ENCODE measurements at places on chromosomes 2 and 18.

DNA sequence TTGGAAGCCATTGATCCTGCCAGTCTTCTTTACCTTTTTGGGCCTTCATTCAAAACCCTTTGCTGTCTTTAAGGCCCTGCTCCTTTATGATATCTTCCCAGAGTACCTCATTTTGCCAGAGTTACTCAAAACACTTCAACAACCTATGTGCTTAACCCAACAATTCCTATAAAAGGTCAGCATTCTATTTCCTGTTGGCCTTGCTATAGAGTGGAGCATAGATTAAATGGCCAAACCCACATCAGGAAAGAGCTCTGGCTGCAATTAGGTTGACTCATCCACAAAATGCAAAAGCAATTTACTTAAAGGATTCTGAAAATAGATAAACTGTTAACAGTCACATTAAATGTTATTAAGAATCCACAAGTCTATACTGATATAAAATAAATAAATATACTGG, 21.2 kb downstream of the MRPL33 start:
- no peak for DNase-seq

DNA sequence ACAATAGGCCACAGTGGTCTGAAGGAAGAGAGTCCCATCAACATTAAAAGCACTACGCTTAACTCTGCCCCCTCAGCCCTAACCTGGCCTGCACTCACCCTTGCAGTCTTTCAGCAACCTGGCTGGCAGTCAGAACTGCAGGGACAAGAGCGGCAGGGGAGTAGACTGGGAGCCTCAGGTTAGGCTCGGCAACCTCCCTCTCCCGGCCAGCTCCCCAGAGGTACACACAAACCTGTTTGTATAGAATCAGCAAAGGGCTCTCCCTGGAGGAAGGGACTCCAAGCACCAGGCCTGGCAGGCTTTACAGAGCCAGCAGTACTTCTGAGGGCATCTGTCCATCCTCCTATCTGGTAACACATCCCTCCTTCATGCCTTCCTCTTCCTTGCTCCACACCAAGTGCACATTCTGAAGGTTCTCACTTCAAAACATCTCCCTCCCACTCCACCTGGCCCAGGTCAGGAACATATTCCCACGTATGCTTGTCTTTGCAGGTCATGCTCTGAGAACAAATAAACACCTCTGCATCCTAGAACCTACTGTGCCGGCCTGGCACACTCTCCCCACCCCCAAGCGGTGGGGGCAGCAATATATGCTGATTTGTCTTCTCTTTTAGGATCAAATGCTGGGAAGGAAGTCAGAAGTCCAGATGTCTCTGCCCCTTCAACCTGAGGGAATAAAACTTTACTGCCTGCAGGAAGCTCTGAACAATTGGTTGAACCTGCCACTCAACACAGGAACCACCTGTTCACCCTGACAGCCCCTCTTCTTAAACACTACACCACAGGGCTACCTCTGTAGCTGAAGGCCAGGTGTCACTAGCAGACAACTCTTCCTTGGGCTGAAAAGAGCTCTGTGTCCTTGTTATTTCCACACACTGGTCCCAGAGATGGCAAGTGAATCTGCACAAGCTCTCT, 12.6 kb upstream of the SFXN5 start:
- DNase-seq = no peak

DNA sequence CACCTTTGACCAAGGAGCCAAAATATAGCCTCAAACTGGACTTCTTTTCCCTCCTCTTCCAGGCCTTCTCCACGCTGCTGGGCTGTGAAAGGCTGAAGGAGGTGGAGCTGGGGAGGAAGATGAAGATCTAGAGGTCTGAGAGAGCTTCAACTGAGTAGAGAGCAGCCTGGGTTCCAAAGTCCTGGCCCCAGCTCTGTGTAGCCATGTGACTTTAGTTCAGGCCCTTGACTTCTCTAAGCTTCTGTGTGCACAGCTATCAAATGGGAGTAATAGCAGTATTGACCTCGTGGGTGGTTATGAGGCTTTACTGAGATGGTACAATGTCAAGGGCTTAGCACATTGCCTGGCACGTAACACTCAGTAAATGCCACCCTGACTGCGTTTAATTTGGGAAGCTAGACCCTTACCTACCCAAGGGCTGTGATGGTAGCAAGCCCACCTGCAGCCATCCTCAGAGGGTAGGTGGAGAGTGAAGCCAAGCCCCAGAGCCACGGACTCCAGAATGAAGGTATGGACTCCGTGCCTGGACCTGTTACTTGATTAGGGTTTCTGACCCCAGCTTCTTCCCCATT, 38.4 kb downstream of the SERTAD2 start:
- no peak for DNase-seq

GRCh38 chr2:181848261-181848886, 43.2 kb upstream of the ITPRID2 start:
- DNase-seq = no peak

- DNase-seq = no peak
Measured at GRCh38 chr2:236659758-236660150, 90.1 kb downstream of the ACKR3 start.

DNA sequence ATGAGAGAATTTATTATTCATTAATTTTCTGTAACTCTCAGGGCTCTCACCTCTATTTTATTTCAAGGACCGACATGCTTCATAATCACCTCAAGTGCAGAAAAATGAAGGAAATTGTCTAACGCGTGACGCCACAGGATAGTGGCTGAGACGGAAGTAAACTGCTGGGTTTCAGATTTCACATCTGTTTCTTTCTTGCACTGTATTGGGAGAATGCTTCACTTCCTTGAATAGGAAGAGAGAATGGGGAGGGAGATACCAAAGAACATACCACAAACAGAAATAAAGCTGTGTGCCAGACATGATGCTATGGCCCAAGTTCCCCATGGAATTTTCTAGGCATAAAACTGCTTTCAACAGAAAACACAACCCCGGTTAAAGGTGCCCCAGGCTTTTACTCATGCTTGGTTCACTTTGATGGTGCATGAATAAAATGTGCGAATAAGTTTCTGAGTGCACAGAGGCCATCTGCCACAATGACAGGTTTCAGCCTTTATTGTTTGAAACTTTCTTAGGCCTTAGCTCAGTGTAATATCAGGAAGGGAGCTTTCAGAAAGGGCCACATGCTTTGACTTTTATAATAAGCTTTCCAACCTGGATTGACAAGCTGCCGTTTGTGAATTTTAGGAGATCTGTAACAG, 1116.4 kb downstream of the SOCS6 start:
- DNase-seq = no peak

DNA sequence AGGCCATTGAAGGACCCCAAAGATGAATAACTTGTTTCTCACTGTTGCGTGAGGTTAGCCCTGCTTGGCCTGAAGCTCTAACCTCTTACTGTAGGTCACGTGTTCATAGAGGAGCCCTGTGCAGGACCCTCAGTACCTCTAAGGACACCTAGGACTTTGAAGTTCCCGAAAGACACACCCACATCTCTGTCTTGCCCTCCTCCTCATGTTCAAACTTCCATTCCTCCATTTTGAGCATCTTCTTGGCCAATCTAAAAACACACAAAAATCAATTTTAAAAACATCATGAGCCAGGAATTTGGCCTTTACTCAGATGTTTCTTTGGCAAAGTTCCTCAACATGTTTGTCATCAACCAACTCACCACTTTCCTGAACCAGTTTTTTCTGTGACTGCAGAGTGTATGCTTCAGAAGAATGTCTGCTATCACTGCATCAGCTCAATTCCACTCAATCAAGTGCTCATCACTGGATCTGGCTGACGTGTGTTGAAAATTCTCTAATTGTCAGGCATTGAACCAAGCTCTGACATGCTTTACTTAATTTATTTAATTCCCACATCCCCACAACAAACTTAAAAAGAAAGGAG, 101.6 kb downstream of the AP1S3 start:
- DNase-seq = no peak

GRCh38 chr2:208285853-208286252, 19.8 kb downstream of the PIKFYVE start:
- DNase-seq = no peak
